ENCODE measurements at places on chromosomes 3 and 15.

- DNase-seq, result no peak
Observed at GRCh38 chr3:57746156-57747010, 9.7 kb upstream of the SLMAP start.

DNA sequence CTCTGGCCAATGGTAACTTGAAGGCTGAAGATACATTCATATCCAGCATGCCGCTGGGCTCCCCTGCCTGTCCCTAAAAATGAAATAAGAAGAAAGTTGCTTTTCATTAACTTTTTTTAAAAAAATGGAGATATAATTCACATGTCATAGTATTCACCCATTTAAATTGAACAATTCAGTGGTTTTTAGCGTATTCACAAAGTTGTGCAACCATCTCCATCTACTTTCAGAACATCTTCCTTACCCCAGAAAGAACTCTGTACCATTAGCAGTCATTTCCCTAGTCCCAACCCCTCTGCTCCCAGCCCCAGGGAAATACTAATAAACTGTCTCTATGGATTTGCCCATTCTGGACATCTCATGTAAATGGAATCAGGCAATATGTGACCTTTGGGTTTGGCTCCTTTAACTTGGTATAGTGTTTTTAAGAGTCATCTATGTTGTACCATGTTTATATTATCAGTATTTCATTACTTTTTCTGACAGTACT lies 55.8 kb upstream of the GATM start:
- DNase-seq, result peak; percentile 53

- no peak for DNase-seq
Observed at GRCh38 chr3:35651426-35651825, 12.1 kb downstream of the ARPP21 start.

DNA sequence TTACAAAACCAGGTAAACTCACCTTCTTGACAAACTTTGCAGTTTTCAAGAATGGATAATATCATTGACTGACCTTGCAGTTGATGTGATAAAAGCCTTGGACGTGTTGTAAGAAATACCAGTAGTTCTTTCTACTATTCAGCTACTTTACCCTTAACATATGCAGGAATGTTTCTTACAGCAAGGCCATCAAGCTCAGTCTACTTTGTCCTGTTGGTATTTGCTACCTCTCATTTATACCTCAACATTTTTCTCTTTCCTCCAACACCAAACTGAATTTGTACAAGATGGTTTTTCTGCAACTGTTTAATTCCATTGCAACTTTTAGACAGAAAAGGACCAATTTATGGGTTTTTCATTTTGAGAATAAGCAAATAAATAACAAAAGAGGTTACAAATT lies 147.4 kb upstream of the BCHE start:
- DNase-seq, result no peak

GRCh38 chr15:65085207-65085753 lies 8.7 kb downstream of the KBTBD13 start:
- no peak for DNase-seq

- DNase-seq, result no peak
Observed at GRCh38 chr15:70264738-70265465, 167.2 kb upstream of the TLE3 start.

DNA sequence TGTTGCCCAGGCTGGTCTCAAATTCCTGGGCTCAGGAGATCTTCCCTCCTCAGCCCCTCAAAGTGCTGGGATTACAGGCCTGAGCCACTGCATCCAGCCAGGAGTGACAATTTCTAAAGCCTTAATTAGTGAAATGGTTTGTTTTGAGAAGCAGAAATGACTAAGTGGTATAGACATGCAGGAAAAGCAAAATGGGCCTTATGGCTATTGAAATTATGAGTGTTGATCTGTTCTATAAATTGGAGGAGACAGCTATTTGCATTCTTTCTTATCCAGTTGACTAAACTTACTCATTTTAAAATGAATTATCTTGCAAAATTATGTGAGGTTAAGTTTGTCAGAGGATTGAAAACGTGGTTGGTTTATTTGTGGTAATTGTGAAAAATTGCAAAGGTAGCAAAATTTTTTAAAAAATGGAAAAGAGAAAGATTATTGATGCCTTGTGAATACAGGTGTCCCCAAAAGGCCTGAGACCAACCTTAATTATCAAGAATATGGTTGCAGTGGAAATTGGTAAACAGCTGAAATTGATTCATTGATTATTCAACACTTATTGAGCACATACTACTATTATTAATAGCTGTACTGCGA lies 7.9 kb downstream of the RAP2B start:
- DNase-seq, result no peak

- no peak for DNase-seq
Observed at GRCh38 chr3:127349501-127350171, 61.8 kb upstream of the PRR20G start.

All from inflammatory macrophage treated with lipopolysaccharide for 1 hour (primary cell).